ENCODE measurements at places on chromosomes 11 and 22. TPM values are rescaled to one million over a fixed set of nuclear protein-coding genes. Genes with fewer than 3 reads are reported as not detected.

GRCh38 chr22:42754658-42755057 lies 34.0 kb upstream of the A4GALT start:
- DNase-seq, result no peak

DNA sequence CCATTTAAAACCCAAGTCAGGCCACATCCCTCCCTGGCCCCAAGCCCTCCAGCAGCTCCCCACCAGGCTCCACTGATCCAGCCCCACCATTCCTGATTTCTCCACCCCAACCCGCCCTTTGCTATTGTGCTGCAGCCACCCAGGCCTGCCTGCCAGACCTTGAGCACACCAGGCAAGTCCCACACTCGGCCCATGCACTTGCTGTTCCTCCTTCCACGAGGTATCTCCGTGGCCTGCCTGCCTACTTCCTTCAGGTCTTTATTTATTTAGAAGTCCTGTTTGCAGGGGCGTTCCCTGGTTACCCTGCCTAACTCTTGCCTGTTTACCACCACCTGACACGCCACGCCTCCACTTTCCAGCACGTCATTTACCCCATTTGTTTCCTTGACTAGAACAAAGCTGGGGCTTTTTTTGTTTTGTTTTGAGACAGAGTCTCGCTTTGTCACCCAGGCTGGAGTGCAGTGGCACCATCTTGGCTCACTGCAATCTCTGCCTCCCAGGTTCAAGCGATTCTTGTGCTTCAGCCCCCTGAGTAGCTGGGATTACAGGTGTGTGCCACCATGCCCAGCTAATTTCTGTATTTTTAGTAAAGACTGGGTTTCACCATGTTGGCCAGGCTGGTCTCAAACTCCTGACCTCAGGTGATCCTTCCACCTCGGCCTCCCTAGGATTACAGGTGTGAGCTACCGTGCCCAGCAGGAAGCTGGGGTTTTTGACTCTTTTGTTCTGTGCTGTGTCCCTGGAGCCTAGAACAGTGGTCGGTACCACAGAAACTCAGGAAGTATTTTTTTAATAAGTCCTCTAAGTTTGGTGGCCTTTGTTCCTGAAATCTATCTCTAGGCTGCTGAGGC lies 6.7 kb downstream of the CENPM start:
- no peak for DNase-seq

DNA sequence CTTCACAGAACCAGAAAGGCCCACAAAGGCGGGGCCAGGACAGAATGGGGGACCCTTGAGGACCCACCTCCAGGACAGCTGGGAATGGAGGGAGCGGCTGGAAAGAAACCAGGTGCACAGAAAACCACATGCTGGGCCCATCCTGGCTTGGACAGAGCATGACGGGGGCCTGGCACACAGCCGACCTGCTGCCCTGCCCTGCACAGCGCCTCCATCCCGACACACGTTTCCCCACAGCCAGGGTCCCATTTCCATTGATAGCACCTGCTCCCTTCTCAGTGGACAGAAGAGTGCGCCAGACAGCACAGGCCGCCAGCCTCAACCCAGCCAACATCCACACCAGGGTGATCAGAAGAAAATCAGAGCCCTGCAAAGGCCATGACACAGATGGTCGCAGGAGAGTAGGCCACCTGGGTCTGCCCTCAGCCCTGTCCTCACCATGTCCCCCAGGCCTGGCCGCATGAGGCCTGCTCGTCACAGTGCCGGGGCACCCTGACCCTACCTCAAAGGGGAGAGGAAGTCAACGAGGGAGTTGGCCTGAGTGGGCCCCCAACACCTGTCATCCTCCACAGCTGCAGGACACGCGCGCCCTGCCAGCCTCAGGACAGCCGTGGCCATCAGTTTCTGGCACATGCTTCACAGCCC lies 28.1 kb downstream of the BRD1 start:
- no peak for DNase-seq

DNA sequence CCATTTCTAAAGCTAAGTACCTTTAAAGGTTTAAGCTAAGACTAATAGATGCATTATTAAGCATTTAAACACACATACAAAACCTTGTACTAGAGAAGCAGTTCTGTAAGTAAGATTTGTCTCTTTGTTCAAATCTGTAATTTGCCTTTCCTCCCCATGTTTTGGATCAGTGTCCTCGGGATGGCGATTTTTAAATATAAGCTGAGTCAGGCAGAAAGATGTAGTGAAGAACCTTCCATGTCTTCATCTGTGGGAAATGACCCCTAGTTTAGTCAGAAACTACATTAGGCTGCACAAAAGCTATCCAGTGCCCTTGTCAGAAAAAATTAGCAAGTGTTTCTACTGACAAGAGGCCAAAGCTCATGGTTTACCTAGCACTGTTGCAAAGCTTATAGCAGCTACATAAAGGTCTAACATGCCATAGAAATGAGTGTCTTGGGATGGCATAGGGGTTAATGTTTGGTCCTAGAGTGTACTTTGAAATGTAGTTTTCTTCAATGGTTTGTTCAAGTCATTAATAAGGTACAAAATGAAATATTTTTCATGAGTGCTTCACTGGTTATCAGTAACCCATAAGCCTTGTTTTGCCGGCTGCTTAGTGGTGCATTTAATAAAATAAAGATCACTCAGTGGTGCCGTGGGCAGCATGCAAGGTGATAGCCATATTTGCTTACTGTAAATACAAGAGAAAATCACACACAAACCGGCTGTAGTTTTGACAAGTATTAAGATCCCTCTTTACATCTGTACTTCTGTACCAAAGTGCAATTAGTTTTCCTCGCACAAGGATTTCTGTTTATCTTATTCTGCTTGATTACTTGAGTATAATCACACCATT lies 139.8 kb downstream of the ELP4 start:
- no peak for DNase-seq

- no peak for DNase-seq
Observed at GRCh38 chr11:35261197-35261596, 122.2 kb downstream of the CD44 start.

GRCh38 chr11:116336540-116336939 lies 436.2 kb downstream of the BUD13 start:
- DNase-seq, result no peak

DNA sequence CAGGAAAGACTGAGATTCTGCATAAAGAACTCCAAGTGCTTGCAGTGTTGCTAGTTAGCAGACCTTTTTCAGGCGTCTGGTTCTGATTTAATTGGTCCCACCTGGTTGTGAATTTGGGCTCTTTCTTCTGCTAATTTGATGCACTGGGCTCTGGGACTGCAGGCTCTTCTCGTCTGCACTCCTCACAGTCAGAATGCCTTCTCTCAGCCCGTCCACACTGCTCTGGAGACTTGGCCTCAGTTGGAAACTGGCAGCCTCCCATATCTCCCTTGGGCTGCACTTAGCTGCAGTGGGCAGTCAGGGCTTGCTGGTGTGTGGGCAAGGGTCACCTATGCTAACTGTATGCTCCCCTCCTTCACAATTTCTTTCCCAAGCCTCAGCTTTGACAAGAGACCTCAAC lies 1.5 kb downstream of the TRIM6 start:
- no peak for DNase-seq

DNA sequence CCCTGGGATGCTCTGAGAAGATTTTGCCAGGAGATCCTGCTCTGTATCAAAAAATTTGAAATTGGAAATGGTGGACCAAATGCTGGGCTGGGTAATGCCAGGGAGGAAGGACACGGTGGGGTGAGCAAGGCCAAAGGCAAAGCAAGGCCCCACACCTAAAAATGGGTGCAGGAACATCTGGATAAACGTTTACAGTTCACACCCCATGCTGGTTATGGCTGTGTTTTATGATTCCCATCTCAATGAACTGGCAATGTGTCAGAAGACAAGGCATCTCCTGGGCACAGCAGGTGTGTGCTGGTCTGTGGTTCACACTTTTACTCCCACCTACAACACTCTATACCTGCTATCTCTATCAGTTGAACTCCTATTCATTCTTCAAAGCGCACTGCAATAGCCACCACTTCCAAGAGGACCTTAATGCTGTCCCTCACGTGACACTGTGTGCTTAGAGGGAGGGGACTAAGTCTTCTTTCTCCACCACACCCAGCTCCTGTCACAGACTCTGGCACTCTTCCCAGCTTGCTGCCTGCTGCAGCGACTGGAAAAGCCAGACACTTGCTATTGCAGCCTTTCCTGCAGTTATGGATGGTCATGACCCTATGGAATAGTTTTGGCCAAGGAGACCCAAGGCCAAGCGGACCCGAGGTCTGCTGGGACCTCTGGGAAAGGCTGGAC lies 277.5 kb downstream of the CTTN start:
- DNase-seq, result no peak

DNA sequence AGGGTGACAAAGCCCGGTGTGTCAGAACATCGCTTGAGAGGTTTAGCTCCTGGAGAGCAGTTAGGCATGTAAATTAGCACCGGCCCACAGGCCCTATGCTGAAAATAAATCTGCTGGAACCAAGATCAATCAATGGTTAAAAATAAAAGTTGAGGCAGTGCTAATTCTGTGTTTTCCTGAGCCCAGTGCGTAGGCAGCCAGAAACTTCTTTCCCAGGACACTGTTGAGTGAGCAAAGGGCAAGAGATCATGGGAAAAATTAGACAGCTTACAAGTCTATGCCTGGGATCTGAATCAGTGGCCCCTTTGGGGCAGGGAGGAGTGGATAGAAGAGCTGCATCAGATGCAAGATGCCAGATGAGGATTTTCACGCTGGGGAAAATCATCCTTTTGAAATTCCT lies 539.2 kb downstream of the BUD13 start:
- DNase-seq, result no peak

DNA sequence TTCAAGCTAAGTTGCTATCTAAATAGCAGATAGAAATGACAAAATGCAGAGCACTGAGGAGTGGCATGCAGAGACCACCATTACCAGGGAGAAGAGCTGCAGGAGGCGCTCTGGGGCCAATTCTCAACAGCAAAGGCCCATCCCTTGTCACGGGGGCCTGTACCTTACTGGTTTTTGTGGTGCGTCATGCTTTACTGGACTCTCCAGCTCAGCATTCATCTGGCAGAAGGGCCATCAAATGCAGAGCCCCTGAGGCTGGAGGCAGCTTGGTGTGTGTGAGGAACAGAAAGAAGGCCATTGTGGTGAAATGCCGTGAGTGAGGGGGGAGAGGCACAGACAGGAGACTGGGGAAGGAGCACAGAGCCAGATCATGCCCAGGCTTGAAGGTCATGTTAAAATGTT lies 56.5 kb upstream of the NAV2 start:
- DNase-seq, result no peak

DNA sequence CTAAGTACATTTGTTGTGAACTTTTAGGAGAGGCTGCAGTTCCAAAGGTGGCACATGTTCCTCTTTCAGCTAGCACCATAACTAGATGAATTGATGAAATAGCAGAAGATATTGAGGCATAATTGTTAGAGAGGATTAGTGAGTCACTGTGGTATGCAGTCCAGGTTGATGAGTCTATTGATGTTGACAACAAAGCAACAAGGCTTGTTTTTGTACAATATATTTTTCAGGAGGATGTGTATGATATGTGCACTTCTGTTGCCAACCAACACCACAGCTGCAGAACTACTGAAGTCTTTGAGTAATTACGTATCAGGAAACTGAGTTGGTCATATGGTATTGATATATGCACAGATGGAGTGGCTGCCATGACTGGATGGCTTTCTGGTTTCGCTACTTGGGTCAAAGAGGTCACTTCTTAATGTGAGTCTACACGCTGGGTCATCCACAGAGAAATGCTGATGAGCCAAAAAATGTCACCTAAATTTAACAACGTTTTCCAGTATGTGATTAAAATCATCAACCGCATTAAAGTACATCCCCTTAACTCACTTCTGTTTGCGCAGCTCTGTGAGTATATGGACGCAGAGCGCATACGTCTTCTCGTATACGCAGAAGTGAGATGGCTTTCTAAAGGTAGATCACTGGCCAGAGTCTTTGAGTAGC lies 261.3 kb upstream of the ANO5 start:
- DNase-seq, result no peak

- DNase-seq, result no peak
Observed at GRCh38 chr11:24589064-24589463, 92.2 kb downstream of the LUZP2 start.

DNA sequence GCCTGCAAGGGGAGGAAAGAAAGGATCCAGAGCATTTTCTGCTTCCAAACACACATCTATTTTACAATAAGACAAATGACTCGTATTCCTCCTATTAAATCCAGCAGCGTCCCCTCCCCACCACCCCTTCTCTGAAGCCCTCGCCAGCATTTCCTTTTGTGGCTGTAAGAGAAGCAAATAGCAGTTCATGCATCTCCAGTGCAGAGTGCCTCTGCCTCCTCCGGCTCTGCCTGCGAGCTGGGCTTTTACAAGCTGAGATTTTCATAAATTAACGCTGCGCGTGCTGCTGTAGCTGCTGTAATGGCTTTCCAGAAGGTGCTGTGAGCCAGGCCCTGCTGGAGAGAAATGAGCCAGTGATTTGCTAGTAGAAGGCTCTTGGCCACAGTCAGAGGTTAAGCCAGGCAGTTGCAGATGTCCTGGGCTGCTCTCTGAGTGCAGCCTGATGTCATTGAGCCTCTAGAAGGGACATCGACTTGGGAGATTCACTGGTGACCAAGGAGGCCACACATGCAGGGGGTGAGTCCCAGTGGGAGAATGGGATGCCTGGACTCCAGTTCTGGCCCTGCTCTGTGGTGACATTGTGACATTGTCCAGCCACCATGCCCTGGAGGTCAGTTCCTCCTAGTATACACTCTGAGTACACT lies 134.5 kb upstream of the NAV2 start:
- peak; percentile 48 for DNase-seq

GRCh38 chr11:38510041-38510440 lies 1912.0 kb upstream of the RAG2 start:
- no peak for DNase-seq

GRCh38 chr11:64971421-64972233 lies at the start of gene MAJIN:
TSS of gene MAJIN (minus strand) at chr11:64972108. CDS start at chr11:64959405, 12,703 bp downstream.
- peak; percentile 97 for DNase-seq

DNA sequence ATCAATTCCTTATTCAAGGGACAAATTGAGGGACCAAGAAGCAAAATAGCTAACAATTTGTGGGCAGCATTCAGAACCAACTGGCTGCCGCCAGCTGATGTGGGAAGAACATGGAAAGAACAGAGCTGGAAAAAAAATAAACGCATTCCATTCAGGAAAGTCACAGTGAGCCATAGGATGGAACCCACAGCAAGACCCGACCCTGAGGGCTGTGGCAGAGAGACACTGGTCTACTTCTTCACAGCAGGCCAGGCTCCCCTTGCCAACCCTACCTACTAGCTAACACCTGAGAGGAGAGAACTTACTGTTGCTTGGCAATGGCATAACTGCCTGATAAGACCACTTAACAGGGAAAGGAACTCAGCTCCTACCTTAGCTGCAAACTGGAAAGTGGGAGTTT lies 123.5 kb upstream of the APOA1 start:
- no peak for DNase-seq

Gene SIDT2
- polyA plus RNA-seq, result 13.9 TPM

Gene A4GALT
- polyA plus RNA-seq, result 230 TPM

Gene TSSK2
- 0.04 TPM for polyA plus RNA-seq

Gene MAPK8IP2
- 0.23 TPM for polyA plus RNA-seq

Gene PTPN5
- polyA plus RNA-seq, result 5.4 TPM

Gene BLID
- not detected for polyA plus RNA-seq

Gene AQP11
- polyA plus RNA-seq, result 0.27 TPM

Data from heart left ventricle (tissue), 16 donors.